ENCODE measurements at places on chromosomes 2 and 18.

GRCh38 chr2:112924821-112925220, 13.9 kb downstream of the IL37 start:
- DNase-seq = no peak

DNA sequence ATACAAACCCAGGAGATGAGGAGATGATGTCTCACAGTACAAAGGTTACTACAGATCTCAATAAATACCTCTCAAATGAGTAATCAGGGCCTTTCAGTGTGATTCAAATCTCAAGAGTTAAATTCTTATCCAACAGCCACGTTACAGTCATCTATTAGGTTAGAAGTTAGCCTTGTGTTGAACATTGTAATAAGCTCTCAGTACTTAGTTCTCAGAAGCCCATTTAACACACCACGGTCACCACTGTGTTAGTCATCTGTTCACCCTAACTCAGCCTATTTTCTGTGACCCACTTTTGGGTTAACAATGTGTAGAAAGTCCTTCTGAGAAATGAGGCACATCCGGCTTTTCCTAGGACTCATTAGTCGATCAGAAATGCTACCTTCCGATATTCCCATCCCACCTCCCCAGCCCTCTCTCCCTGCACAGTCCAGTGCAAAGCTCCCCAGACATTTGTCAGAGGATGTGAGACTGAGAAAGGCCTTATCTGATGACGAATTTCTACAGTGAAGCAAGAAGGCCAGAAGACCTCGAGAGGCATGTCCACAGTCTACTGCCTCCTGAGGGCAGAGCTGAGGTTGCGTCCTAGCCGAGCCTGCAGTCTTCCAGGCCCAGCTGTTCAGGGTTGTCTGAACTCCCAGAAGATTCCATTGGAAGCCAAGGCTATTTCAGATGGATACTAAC, 92.6 kb downstream of the ACTR2 start:
- DNase-seq = no peak

- DNase-seq = no peak
These were observed 557.5 kb downstream of the ARHGAP15 start for GRCh38 chr2:143686585-143687164.

- no peak for DNase-seq
These were observed 29.6 kb downstream of the SH3BP4 start for GRCh38 chr2:234981197-234982095.

GRCh38 chr2:186883666-186884065, 34.7 kb upstream of the ZSWIM2 start:
- no peak for DNase-seq

GRCh38 chr2:26297061-26297460, 48.9 kb upstream of the SELENOI start:
- no peak for DNase-seq

DNA sequence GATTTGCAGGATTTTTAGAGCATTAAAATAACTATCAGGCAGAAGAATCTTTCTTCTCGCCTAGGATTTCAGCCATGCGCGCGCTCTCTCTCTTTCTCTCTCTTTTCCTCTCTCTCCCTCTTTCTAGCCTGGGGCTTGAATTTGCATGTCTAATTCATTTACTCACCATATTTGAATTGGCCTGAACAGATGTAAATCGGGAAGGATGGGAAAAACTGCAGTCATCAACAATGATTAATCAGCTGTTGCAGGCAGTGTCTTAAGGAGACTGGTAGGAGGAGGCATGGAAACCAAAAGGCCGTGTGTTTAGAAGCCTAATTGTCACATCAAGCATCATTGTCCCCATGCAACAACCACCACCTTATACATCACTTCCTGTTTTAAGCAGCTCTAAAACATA, 137.0 kb downstream of the MEIS1 start:
- DNase-seq = no peak

GRCh38 chr18:80022613-80023012, 11.6 kb upstream of the RBFA start:
- no peak for DNase-seq

DNA sequence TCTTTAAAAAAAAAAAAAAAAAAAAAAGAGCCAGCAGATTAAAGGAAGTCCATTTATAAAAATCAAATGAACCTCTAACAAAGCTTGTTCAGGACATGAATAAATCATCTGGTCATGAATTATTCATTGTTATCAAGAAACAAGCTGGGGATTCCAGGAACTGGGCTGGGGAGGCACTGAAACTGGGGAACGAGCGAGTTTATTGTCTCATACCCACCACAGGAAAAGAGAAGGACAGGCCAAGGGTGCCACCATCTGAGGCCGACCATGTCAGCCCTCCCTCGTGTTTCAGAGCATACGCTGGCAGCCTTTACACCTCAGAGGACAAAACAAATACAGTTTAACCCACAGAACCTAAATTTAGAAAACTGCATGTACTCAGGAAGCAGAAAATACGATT, 164.2 kb downstream of the VWC2L start:
- no peak for DNase-seq

- DNase-seq = no peak
These were observed 219.2 kb downstream of the MC4R start for GRCh38 chr18:60153376-60153775.

DNA sequence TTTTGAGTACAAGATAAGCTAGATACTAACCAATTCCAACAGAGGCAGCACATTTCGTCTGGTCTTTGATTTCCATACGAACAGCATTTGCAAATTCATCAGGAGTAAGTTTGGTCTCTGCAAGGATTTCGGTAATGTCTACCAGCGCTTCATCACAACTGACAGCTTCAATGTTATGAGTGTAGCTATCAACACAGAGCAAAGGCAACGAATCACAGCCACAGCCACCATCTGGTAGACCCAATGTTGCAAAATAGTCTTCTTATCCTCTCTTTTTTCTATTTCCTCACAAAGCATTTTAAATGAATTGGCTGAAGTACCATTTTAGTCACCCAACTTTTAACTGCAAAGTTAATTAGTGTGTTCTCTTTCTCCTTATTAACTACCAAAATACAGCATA, 68.3 kb downstream of the REV1 start:
- DNase-seq = no peak
